ENCODE measurements at places on chromosomes 1 and 21.

- DNase-seq: no peak
These were observed 120.4 kb upstream of the PTGFR start for GRCh38 chr1:78370356-78370755.

DNA sequence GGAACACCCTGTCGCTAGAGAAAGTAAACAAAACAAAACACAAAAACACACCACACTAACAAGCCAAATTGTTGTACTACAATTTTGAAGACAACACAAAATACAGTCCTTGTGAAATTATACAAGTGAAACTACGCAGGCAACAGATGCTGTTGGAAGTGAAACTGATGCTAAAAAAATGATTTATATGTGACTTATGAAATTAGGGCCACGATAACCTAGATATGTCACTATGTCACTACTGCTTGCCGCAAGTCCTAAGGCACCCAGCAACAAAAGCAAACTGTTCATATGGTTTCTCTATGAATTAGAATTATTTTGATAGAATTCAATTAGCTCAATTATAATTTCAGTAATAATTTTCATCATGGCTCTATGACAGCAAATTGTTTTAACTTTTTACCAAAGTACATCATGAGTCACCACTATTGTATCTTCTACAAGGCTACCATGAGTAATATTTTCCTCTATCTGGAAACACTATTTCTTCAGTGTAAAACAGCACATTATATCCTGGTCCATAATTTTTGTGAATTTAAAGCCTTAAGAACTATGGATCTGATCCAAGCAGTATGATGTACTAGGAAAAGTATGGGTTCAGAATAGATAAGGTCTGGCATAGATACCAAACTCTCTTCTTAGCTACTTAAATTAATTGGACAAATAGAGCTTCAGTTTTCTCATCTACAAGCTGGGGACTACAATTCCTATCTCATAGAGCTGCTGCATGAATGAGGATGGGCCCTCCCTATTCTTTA, 216.3 kb downstream of the COL11A1 start:
- DNase-seq: no peak

GRCh38 chr1:162912061-162912667, 51.2 kb upstream of the CCDC190 start:
- no peak for DNase-seq

DNA sequence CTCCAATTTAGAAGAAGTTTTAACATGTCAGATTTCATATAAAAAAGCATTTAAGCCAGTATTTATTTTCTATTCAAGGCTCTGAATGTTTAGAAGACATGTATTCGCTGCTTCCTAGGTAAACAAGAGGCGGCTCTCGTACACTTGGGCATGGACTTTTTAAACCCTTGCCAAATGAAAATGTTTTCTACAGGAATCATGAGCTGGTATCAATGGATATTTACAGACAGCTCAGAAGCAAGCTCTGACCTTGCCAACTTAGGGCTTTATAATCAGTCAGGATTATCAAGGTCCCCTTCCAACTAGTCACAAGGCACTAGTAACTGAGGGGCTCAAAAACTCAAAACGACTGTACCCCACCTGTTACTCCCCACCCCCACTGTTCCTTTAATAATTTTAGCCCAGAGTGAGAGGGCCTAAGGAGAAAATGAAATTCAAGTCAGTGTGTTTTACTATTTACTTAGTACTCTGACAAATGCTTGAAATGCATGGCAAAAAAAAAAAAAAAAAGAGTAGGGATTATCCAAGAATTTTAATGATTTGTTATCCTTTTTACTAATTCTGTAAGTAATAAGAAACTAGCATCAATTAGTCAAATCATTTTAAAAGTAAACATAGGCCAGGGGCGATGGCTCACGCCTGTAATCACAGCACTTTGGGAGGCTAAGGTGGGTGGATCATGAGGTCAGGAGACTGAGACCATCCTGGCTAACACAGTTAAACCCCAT, 12.4 kb downstream of the CLSTN1 start:
- no peak for DNase-seq

- DNase-seq: no peak
These were observed 1.5 kb upstream of the MCOLN3 start for GRCh38 chr1:85049735-85050166.

All from stimulated activated CD4-positive, alpha-beta T cell treated with anti-CD3 and anti-CD28 coated beads, Interleukin-4, amount 100 ng/mL, for 4 hours (primary cell).